ENCODE measurements at places on chromosomes 6 and 20. TPM values are rescaled to one million over a fixed set of nuclear protein-coding genes. Genes with fewer than 3 reads are reported as not detected.

Gene CCN5
- polyA plus RNA-seq: 0.06 TPM

Gene OGFRL1
- polyA plus RNA-seq: 7.3 TPM

Gene RIPOR3
- polyA plus RNA-seq: 7.5 TPM

Gene BMP7
- polyA plus RNA-seq: 3.4 TPM

Gene THEMIS
- polyA plus RNA-seq: not detected

Gene SYNDIG1
- 4.9 TPM for polyA plus RNA-seq

Gene BMP5
- polyA plus RNA-seq: 11.1 TPM

Gene NHSL1
- polyA plus RNA-seq: 23.6 TPM

Gene INSM1
- 0.14 TPM for polyA plus RNA-seq

Gene C6orf58
- 0.77 TPM for polyA plus RNA-seq

Gene CPXM1
- polyA plus RNA-seq: 31.6 TPM

Gene WFDC5
- polyA plus RNA-seq: not detected

Gene CALHM6
- 1.5 TPM for polyA plus RNA-seq

Gene PRND
- 44.4 TPM for polyA plus RNA-seq

Gene DEFB114
- not detected for polyA plus RNA-seq

Gene LY6G5C
- 2.7 TPM for polyA plus RNA-seq

Gene GPR63
- polyA plus RNA-seq: 3.4 TPM

Gene LAMA2
- 151 TPM for polyA plus RNA-seq

Gene SLC22A3
- polyA plus RNA-seq: 11.8 TPM

Gene C20orf141
- polyA plus RNA-seq: not detected

Gene ENPP1
- 11.3 TPM for polyA plus RNA-seq

Gene MED20
- polyA plus RNA-seq: 18.7 TPM

Gene PEX3
- 13.0 TPM for polyA plus RNA-seq

Gene TAGAP
- 1.0 TPM for polyA plus RNA-seq

Gene NOX3
- not detected for polyA plus RNA-seq

Gene MUC21
- not detected for polyA plus RNA-seq

Gene RNF144B
- polyA plus RNA-seq: 10.6 TPM

Gene CPNE1
- polyA plus RNA-seq: 103 TPM

Gene CST4
- not detected for polyA plus RNA-seq

Gene VGLL2
- 93.8 TPM for polyA plus RNA-seq

Gene PXDC1
- 20.8 TPM for polyA plus RNA-seq

Gene DEFB132
- not detected for polyA plus RNA-seq

Gene RGS17
- 1.2 TPM for polyA plus RNA-seq

Gene HLA-DRB1
- 9.4 TPM for polyA plus RNA-seq

Gene LST1
- polyA plus RNA-seq: 7.4 TPM

Gene ECT2L
- 0.29 TPM for polyA plus RNA-seq

Gene BCAS4
- polyA plus RNA-seq: 2.4 TPM

Gene FAM229B
- polyA plus RNA-seq: 19.8 TPM

Gene RPN2
- polyA plus RNA-seq: 152 TPM

Gene TCF15
- polyA plus RNA-seq: 5.3 TPM

Gene SDC4
- polyA plus RNA-seq: 8.5 TPM

Gene TP53TG5
- 0.68 TPM for polyA plus RNA-seq

Gene PAK5
- 0.14 TPM for polyA plus RNA-seq

Gene SNX5
- 98.6 TPM for polyA plus RNA-seq

Gene RBM24
- polyA plus RNA-seq: 348 TPM

Gene FOXA2
- not detected for polyA plus RNA-seq

Gene LRRC73
- 0.16 TPM for polyA plus RNA-seq

Gene FRK
- 0.30 TPM for polyA plus RNA-seq

Gene BPIFB3
- polyA plus RNA-seq: not detected

Gene GCNT2
- 2.9 TPM for polyA plus RNA-seq

Gene LPA
- polyA plus RNA-seq: not detected

Gene SLC25A27
- polyA plus RNA-seq: 22.4 TPM

Gene CARMIL1
- 2.2 TPM for polyA plus RNA-seq

Gene MUCL3
- polyA plus RNA-seq: not detected

Gene ATP9A
- 63.3 TPM for polyA plus RNA-seq

Gene TNXB
- polyA plus RNA-seq: 108 TPM

Gene SMLR1
- 0.10 TPM for polyA plus RNA-seq

All from forelimb muscle (tissue), 1 donor.